Epithelial cell of prostate (primary cell): ENCODE measurements at places on chromosomes 4 and X.

GRCh38 chrX:153763989-153764755 is at the start of gene PLXNB3:
PLXNB3 (plus strand) TSS chrX:153764249; CDS start chrX:153765536, 1,287 bp downstream.
- DNase-seq = no peak

- no peak for DNase-seq
Observed at GRCh38 chr4:24932515-24933225, 19.8 kb upstream of the CCDC149 start.

DNA sequence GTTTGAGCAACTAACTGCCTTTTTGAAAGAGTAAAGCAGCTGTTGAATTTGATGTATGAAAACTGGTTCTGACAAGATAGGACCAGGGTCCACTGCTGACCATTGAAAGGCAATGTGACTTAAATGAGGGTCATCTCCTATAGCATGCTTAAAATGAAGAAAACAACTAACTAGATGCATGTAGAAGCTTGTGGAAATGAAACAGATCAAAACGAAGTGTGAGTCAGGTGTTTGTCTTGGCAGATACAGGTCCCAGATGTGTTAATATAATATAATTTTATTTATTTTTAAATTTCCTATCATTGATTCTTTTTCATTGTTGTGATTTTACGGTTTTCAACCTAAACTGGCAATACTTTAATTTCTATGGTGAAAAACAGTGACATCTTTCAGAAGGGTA is 83.6 kb downstream of the ATOH1 start:
- no peak for DNase-seq

DNA sequence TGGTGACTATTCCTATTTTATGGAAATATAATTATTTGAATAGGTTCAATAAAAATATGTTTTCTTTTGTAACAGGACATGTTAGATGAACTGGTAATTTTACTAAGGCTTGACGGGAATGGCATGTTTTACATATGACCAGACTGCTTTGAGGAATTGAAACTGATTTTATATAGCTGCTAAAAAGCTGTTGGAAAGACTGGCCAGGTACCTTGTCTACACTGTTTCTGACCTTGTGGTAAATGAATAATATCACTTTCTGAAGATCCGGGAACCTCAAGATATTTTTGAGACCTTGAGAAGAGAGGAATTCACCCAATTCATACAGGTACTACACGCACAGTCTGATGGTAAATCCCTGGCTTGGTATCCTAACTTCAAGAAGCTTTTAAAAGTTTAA is 42.1 kb upstream of the USP46 start:
- DNase-seq = no peak

DNA sequence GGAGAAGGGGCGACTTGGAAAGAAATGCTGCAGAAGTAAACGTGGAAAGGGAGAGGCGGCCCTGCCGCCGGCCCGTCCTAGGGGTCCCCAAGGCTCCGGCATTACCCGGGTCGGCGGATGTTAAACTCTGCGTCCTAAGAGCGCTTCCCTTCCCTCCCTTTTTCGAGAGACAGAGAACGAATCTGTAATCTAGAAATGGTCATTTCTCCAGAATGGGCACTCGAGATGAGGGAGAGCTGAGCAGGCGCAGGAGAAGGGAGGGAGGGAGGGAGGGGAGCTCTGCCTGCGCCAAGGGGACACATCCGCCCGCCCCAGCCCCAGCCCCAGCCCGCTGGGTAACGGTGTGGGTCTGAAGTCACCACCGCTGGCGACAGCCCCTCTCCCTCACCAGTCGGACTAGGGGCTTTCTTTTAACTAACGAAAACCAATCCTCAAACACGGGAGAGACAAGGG is 1.7 kb downstream of the HCFC1 start:
- no peak for DNase-seq

DNA sequence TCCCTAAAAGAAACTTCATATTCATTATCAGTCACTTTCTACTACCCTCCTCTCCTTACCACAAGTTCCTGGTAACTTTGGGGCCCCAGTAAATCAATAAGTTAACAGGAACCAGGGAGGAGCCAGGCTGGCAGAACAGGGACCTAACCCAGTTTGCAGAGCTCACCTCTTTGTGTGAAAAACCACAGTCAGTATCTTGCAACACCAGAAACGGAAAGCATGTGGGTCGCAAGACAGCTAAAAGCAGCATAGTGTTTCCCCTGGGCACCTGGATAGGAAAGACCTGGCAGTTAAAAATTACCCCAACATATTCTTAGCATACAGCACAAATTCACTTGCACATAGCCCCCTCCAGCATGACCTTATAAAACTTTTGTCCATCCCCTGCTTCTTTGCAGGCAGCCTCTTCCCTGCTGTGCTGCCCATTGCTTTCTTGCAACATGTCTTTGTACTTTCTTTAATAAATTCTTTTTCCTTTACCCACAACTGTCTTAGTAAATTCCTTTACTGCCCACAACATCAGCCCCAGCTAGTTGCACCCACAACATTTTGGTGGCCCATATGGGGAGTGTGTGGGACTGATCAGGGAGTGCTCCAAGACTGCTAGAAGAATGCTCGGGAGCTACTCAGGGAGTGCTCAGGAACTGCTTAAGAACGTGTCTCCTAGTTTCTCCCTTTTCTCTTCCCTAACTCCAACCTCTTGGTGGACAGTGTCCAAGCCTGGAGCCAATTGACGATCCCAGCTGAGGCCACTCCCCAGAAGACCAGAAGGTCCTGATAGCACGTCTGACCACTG is 83.4 kb downstream of the MSN start:
- DNase-seq = no peak

GRCh38 chr4:71133491-71133890 is 140.0 kb downstream of the DCK start:
- no peak for DNase-seq

- DNase-seq = no peak
Observed at GRCh38 chrX:19899217-19899788, 11.9 kb upstream of the SH3KBP1 start.

DNA sequence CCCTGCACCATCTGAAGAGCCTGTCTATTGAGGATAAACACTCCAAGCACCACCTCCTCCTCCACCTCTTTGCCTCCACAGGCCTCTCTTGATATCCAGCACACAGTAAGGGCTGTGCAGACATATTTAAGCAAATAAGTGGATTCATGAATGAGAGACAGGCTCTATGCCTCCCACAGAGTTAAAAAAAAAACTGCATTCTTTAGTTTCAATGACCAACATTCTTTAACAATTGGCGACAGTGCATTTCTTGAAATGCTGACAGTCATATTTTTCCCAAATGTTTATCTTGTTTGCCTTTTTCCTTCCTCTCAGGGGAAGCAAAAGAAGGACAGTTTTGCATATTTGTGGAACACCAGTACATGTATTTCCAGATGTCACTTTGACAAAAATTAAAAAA is 38.6 kb downstream of the MXRA5 start:
- DNase-seq = no peak

GRCh38 chrX:3815896-3816664 is 102.6 kb upstream of the PRKX start:
- no peak for DNase-seq

GRCh38 chr4:169723207-169723965 is 34.4 kb downstream of the HPF1 start:
- no peak for DNase-seq

GRCh38 chr4:41218703-41219102 is 4.4 kb upstream of the APBB2 start:
- no peak for DNase-seq
